Inflammatory macrophage treated with lipopolysaccharide for 4 hours (primary cell): ENCODE measurements at places on chromosomes 2 and 18.

DNA sequence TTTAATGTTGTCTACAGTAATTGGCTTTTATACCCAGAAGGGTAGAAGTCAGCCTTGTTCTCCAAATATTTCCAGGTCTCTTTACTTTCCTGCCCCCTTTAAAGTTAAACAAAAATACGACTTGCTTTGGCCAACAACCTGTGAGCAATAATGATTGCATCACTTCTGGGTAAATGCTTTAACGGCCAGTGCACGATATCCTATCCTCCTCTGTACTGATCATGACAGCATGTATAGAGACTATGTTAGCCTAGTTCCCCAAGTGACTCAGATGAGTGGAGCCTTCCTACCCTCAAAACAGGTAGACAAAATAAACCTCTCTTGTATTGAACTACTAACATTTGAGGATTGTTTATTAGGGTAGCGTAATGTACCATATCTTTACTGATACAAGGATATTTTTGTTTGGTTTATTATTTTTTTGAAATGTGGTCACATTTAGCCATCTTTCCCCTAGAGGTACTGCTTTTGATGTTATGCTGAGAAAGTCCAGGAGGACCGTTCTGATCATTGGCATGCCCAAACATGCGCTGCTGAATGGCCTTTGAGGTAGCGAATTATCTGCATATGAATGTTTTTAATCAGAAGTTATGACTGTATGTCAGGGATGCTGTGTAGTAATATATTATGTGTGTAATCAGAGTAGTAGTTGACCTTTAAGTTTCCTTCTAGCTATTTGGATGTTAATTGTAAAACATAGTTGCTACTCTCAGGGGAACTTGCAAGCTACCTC, 262.6 kb upstream of the DCC start:
- DNase-seq = no peak

- DNase-seq = peak; percentile 40
These were observed 33.9 kb upstream of the RMP24 start for GRCh38 chr18:35938562-35938961.

GRCh38 chr2:125643585-125643984, 1012.4 kb upstream of the GYPC start:
- DNase-seq = no peak

GRCh38 chr2:71826826-71827523, 320.7 kb downstream of the CYP26B1 start:
- DNase-seq = no peak
